ENCODE measurements at places on chromosomes 7 and 10. TPM values are rescaled to one million over a fixed set of nuclear protein-coding genes. Genes with fewer than 3 reads are reported as not detected.
A peak's percentile ranks its signal among the peaks of the same experiment; 100 is the strongest.

- peak; percentile 50 for DNase-seq
These were observed 122.3 kb downstream of the SVIL start for GRCh38 chr10:29512425-29512974.

The ADRA2A gene
- not detected for total RNA-seq

DNA sequence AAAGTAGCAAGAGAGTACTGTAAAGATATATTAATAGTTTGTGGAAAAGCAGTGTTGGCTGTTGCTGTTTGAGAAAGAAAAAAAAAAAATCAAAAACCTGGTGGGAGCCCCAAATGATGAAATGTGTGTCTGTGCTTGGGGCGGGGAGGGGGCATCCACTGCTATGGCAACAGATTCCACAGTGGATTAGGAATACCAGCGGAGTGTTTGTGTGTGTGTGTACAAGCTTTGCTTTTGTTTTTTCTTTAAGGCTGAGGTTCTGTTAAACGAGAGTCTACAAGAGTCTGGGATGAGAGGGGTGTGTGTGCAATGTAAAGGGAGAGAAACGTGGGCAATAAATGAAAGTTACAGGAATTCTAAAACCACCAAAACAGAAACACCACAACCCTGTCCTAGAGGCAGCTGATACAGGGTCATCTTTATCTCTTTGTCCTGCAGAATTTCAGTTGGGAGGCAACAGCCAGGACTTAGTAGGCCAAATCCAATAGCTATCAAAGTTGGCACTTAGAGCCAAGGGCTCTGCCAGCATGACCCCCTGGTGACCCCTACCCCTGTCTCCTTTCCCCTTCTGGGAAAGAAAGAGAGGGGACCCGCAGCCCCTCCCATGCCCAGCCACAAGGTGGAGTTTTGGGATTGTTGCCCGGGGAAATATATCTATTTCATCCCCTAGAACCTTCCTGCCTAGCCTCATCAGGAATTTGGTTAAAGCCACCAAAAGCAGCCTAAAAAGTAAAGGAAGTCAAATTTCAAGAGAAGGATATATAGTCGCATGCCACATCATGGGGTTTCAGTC, 85.4 kb downstream of the OSBPL3 start:
- no peak for DNase-seq

GRCh38 chr10:21398563-21399231, 126.8 kb downstream of the SKIDA1 start:
- DNase-seq: peak; percentile 79

DNA sequence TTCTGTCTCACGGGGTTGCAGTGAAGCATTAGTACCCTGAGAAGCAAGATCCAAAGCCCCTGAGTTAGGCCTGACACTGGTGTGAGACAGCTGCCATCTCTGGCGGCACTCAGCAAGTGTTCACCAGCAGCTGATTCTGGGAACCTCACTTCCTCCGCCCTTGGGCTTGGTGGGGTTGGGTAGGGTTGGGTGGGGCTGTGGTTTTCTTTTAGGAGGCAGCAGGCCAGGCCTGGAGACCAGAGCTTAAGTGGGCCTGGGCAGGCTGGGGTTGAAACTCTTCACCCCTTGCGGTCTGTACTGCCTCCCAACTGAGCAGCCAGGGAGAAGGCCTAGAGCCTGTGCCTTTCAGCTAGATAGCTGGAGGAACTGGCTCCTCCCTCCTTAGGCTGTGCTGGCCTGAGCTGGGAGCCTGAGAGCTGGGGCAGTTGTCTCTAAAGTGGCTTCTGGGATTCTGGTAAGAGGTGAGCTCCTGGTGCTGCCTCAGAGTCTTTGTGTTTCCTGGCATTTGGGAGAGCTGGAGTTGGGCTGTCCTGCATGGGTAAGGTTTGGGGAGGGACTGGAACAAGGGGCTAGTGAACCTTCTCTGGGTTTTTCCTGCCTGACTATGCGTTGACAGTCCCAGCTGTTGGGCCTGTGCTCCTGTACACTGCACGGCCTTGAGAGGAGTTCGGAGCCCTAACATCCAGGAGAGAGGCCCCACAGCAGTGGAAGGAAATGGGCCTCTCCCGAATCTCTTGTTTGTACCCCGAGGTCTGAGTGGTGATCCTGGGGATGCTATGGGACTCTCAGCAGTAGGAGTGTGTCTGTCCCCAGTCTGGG, 5.1 kb downstream of the TSPAN14 start:
- peak; percentile 94 for DNase-seq

DNA sequence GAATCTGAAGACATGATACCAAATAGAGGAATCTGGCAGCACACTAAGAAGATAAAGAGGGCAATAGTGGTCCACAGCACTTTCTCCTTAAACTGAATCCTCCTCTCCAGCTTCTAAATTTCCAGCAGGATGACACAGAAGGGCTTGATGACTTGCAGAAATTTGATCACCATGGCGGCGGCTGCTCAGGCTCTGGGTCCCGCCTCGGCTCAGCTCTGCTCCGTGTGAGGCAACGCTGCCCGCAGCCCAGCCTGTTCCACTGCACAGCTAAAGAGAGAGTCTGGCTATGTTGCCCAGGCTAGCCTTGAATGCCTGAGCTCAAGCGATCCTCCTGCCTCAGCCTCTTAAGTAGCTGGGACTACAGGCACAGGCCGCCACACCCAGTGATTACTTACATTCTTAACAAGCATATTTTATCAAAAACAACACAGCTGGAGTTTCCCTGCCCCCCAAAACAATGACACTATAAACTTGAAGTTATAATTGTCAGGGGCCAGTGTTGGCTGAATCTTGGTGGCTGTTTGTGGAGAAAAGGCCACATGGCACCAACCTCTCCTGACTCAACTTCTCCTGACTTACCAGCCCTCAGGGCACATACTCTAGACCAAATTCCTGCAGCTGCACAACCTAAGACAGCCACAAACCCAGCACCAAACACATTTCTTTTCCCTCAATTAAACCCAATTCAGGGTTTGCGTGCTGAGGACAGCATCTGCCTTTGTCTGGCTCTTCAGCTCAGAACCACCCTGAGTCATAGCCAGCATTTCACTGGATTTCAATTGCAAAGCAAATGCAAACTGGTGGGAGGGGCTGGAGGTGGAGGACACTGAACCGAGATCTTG, 11.6 kb upstream of the TNPO3 start:
- DNase-seq: peak; percentile 99

DNA sequence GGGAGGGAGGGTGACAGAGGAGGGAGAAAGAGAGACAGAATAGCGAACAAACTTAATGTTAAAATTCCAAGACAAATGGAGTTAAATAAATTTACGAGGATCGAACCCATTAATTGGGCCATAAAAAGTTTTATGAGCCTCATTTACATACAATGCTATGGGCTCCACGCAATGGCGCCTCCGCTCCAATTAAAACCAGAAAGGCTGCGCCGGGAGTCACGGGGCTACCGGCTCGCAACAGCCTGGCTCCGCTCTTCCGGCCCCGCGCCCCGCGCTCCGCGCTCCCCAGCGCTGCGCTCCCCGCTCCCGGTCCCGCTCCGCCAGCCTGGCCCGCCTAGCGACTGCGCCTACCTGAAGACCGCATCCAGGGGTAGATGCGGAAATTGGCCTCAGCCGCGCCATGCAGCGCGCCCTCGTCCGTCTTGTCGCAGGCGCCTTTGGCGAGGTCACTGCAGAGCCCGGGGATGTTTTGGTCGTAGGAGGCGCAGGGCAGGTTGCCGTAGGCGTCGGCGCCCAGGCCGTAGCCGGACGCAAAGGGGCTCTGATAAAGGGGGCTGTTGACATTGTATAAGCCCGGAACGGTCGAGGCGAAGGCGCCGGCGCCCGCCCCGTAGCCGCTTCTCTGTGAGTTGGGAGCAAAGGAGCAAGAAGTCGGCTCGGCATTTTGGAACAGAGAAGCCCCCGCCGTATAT, 513 bp downstream of the HOXA7 start:
- DNase-seq: peak; percentile 55

- DNase-seq: no peak
These were observed 69.2 kb upstream of the PPP2R2D start for GRCh38 chr10:131831561-131831960.

GRCh38 chr10:119279441-119279840, 72.1 kb downstream of the GRK5 start:
- no peak for DNase-seq

DNA sequence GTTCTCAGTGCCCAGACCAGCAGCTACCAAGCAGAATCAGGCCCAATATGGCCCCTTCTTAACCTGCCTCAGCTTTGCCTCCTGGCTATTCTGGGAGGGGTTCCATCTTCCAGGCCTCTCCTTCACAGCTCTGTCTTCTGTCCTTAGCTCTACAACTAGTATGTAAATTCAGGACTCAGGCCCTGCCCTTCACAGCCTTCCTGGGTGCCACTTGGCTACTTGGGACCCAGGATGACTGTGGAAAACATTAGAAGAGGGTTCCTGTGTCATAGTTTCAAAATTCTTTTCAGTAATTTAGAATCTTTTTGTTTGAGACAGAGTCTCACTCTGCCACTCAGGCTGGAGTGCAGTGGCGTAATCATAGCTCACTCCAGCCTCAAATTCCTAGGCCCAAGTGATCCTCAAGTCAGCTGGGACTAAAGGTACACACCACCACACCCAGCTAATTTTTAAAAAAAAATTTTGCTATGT, 33.2 kb upstream of the PAPSS2 start:
- DNase-seq: no peak

The COPG2 gene
- 50.1 TPM for total RNA-seq

DNA sequence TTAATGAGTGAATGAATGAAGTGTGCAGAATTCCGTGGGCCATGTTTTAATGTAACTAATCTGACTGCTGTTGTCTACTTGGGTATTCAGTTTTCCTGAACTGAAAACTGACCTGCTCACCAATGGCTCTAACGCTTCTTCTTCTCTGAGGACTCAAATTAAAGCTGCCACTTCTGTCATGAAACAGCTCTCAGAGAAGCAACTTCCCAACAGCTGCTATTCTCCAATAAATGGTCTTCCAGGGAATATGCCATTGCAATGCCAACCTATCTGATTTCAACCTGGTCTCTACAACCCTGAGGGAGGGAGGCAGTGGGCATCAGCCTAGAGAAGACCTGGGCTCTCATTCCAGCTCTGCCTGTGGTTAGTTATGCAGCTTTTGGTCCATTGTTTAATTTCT, 69.4 kb downstream of the FRMD4A start:
- DNase-seq: no peak

- DNase-seq: peak; percentile 83
These were observed 7.8 kb upstream of the CCNY start for GRCh38 chr10:35328404-35329037.

The GDF2 gene
- total RNA-seq: not detected

DNA sequence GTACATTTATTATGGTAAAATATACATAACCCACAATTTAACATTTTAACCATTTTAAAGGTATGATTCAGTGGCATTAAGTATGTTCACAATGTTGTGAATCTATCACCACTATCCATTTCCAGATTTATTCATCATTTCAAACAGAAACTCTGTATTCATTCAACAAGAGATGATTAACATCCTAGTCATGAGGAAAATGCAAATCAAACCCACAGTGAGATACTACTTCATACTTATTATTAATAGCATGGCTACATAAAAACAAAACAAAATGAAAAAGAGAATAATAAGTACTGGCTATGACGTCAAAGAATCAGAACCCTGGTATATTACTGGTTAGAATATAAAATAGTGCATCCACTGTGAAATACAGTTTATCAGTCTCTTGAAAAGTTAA, 386.6 kb upstream of the POM121L12 start:
- no peak for DNase-seq

The VDAC2 gene
- 226 TPM for total RNA-seq

The INMT gene
- total RNA-seq: not detected

GRCh38 chr10:12869427-12869826, 132.1 kb downstream of the CCDC3 start:
- peak; percentile 41 for DNase-seq

DNA sequence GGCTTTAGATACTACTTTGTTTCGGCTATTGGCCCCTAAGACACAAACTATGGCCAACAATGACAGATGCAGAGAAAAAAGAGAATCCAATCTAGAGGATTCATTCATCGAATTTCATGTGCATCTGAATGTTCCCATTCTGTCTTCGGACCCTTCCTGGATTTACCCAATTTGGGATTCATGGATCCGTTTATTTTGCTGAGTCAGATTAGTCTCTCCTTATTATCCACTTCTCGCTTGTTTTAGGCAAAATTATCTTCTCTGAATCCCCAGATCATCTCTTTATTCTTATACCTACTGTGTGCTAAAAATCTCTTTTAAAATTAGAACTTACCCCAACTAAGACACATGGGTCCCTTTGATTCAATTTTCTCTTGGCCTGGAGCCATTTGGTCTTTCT, 6.5 kb downstream of the TRPV6 start:
- DNase-seq: no peak

DNA sequence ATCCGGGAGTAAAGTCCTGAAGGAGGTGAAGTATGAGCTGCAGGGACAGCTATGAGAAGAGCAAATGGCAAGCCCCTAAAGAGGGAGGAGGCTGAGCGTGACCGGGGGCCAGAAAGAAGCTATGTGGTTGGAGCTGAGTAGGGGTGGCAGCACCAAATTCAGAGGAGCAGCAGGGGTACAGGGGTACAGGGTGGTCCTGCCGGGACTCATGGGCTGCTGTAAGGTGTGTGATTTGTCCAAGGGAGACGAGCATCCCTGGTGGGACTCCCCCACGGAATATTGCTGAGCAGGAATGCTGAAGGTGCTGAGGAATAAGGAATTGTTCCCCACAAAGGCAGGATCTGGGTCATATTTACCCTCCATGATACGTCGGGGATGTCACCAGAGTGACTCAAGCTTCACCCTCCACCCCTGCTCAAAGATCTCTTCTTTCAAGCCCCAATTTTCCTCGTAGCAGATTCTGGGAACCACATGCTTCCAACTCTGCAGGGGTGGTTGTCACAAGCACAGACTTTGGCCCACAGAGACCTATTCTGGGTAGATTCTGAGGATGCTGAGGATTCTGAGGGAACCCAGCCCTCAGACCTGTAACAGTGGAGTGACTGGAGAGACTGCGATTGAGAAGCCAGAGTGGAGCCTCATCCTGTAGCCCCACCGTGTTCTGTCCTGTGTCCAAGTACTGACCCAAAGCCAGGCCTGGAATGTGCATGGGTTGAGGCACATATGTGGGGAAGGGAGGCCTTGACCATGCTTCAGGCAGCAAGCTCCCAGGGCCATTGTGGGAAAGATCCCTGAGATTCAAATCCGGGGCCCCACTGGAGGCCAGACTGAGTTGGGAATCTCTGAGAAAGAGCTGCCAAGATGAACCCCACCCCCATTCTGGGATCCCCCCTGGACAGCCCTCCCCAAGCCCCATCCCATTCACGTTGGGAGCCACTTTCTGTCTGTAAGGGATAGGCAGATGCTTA, 4.2 kb downstream of the SFTPD start:
- DNase-seq: no peak

GRCh38 chr7:40760987-40761386, 626.2 kb downstream of the SUGCT start:
- no peak for DNase-seq

- peak; percentile 76 for DNase-seq
These were observed 918 bp upstream of the RPEL1 start for GRCh38 chr10:103244666-103245271.

DNA sequence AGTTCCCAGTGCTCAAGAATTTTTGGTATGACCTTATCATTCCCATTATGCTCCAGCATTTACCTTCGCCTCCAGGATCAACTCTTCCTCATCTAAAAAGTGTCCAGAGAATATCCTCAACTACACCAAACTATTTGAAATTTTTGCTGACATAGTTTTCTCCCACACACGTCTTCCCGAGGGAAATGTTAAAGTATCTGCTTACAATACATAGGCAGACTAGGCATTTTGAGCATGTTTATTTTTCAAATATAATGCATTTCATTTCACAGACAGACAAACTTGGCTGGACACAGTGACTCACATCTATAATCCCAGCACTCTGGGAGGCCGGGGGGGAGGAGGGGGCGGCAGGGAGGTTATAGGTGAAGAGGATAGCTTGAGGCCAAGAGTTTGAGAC, 177.1 kb upstream of the TRIM24 start:
- DNase-seq: peak; percentile 15

The FAM241B gene
- 1.9 TPM for total RNA-seq
